ENCODE measurements at places on chromosomes 6 and 20. TPM values are rescaled to one million over a fixed set of nuclear protein-coding genes. Genes with fewer than 3 reads are reported as not detected.
A peak's percentile ranks its signal among the peaks of the same experiment; 100 is the strongest.

The PPP1R14C gene
- 32.5 TPM for total RNA-seq

The ENPP5 gene
- total RNA-seq = 1.4 TPM

The VPS16 gene
- total RNA-seq = 25.8 TPM

The RIPPLY2 gene
- total RNA-seq = 1.8 TPM

The SLC17A3 gene
- total RNA-seq = not detected

- DNase-seq = no peak
Measured at GRCh38 chr6:169159331-169159730, 94.3 kb downstream of the THBS2 start.

- peak; percentile 99 for DNase-seq
Measured at GRCh38 chr6:26157251-26158075, 70.2 kb downstream of the HFE start.

DNA sequence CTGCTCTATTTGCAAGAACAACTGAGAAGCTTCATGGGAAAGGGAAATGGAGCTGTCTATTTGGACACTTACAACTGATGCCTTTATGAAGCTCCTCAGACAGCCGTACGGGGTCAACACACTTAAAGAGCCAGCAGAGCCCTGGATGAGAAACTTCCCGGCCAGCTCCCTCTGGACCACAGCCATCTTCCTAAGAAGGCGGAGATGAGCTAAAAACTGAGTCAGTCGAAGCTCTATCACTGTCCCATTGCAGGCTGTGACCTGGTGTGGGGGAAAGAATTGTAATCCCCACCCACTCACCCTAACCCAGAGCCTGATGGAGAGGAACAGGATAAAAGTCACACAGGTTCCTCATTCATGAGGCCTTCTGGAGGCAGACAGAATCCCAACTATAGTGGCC lies 360.4 kb upstream of the JARID2 start:
- no peak for DNase-seq

GRCh38 chr20:59075934-59076508 lies 33.4 kb upstream of the PRELID3B start:
- no peak for DNase-seq

GRCh38 chr6:166584155-166584554 lies 2.3 kb downstream of the RAMACL start:
- no peak for DNase-seq

GRCh38 chr6:33566182-33567084 lies 13.6 kb downstream of the BAK1 start:
- peak; percentile 81 for DNase-seq

DNA sequence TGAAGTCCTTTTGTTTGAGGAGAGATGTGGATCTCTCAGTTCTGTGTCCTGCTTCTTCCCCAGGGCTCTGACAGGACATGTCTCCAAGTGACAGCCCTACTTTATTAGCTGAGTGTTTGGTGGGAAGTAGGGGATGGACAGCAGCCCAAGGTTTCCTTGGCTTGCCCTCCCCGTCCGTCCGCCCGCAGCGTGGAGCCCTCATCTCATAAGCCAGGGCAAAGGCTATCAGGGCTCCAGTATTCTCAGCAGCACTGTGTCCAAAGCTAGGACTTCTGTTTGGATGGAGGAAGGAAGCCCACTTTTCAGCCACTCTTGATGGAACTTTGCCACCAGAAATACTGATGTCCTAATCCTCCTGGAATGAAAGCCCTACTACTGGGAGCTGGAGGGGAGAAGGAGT lies 13.6 kb downstream of the CDC5L start:
- no peak for DNase-seq

DNA sequence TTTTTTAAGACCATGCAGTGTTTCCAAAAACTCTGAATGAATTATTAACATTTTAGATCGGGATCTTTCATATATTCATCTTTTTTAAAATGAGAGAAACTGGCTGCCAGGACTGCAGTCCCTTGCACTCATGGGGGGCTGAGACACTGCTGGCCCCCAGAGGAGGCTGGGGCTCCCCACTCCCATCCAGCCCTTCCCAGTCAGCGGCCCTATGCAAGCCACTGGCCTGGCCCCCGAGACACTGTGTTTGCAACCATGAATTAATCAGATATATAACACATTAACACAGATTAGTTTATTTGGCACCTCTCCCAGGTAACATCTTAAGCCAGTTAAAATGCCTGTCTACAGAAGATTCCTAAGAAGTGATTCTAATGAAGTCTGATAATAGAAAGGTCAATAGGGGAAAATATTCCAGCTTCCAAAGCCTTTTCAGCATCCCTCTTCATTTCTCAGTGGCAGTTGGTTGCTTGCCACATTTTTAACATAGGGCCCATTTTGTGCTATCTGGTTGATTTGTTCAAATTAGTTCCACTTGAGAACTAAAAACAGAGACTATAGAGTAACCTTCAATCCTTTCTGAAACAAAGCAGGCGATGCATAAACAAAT lies 184.4 kb upstream of the FBXL4 start:
- DNase-seq = no peak

DNA sequence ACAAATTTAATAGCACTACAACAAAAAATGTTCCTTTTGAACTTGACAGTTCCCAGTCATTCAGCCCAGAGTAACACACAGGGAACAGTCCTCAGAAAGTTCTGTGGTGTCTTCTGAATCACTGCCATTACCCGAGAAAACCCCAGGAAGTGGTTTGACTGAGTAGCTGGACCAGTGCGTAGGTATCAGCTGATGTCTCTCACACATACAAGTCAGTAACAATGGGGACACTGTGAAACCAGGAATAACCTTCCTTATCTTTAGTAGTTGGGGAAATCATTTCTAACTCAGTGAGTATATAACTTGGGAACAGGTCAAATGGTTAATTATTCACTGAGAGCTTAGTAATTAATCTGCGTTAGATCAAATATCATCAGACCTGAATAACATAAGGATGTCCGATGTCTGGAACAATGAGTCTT lies 73.1 kb downstream of the HIVEP2 start:
- peak; percentile 89 for DNase-seq
